ENCODE measurements at places on chromosomes 12 and 14. TPM values are rescaled to one million over a fixed set of nuclear protein-coding genes. Genes with fewer than 3 reads are reported as not detected.

Gene GALNT8
- 1.1 TPM for total RNA-seq

Gene OTX2
- total RNA-seq = not detected

Gene TMCC3
- total RNA-seq = 6.8 TPM

Gene ST8SIA1
- total RNA-seq = 17.4 TPM

Gene SLC5A8
- total RNA-seq = not detected

Gene TMEM253
- not detected for total RNA-seq

Gene RASAL1
- total RNA-seq = not detected

Gene BBS10
- total RNA-seq = 15.0 TPM

Gene DPF3
- total RNA-seq = 1.6 TPM

Gene PLBD1
- total RNA-seq = 8.7 TPM

Gene SYNE3
- total RNA-seq = 11.0 TPM

Gene PTGDR
- 0.66 TPM for total RNA-seq

Gene CLEC6A
- not detected for total RNA-seq

Gene SPTB
- 2.9 TPM for total RNA-seq

Gene CD4
- 12.8 TPM for total RNA-seq

Gene DIO2
- 1.8 TPM for total RNA-seq

Gene KRT85
- not detected for total RNA-seq

Gene IFI27
- 25.2 TPM for total RNA-seq

Gene KLRC1
- total RNA-seq = not detected

Gene TAS2R42
- not detected for total RNA-seq

Gene FGF23
- total RNA-seq = not detected

Gene PLA2G1B
- total RNA-seq = not detected

Gene CLEC12A
- 0.82 TPM for total RNA-seq

Gene GRIP1
- total RNA-seq = 14.0 TPM

Gene PARP2
- total RNA-seq = 7.4 TPM

Gene SLC22A17
- total RNA-seq = 23.9 TPM

Gene PLEKHD1
- total RNA-seq = 0.55 TPM

Gene ARHGDIB
- total RNA-seq = 54.2 TPM

Gene PHLDA1
- 10.9 TPM for total RNA-seq

Gene ARHGEF25
- total RNA-seq = 119 TPM

Gene RNASE3
- not detected for total RNA-seq

Gene DUSP6
- 31.0 TPM for total RNA-seq

Data from sigmoid colon (tissue), 7 donors.